ENCODE measurements at places on chromosomes 4 and X.

- DNase-seq, result no peak
Observed at GRCh38 chrX:120242813-120243212, 7.8 kb upstream of the ZBTB33 start.

DNA sequence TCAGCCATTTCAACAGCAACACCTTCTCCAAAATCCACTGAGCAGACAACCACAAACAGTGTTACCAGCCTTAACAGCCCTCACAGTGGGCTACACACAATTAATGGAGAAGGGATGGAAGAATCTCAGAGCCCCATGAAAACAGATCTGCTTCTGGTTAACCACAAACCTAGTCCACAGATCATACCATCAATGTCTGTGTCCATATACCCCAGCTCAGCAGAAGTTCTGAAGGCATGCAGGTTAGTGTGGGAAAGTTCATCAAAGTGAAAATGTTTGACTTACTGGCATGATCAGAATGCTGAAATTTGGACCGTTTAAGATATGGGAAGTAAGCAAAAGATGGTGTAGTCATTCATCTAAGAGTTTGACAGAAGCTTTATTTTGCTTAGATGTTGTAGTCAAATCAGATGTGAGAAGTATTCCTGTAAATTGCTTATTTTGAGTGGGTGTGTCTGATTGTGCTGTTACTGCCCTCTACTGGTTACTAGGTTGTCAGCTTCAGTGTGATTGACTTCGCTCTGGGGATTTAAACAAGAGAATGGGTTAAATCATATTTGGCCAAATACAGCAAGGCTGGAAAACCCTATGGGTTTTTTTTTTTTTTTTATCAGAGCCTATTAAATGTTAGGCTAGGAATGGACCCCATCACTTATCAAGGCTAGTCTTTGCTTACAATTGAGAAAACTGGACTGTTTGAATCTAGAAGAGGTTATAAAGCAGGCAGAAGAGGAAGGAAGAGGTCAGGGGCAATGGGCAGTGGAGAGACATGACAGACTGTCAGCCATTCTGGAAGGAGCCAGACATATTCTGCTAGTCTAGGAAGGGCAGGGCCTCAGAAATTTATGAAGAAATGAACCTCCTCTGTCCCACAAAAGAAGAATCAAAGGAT lies 130.3 kb downstream of the DIPK2B start:
- peak; percentile 6 for DNase-seq

DNA sequence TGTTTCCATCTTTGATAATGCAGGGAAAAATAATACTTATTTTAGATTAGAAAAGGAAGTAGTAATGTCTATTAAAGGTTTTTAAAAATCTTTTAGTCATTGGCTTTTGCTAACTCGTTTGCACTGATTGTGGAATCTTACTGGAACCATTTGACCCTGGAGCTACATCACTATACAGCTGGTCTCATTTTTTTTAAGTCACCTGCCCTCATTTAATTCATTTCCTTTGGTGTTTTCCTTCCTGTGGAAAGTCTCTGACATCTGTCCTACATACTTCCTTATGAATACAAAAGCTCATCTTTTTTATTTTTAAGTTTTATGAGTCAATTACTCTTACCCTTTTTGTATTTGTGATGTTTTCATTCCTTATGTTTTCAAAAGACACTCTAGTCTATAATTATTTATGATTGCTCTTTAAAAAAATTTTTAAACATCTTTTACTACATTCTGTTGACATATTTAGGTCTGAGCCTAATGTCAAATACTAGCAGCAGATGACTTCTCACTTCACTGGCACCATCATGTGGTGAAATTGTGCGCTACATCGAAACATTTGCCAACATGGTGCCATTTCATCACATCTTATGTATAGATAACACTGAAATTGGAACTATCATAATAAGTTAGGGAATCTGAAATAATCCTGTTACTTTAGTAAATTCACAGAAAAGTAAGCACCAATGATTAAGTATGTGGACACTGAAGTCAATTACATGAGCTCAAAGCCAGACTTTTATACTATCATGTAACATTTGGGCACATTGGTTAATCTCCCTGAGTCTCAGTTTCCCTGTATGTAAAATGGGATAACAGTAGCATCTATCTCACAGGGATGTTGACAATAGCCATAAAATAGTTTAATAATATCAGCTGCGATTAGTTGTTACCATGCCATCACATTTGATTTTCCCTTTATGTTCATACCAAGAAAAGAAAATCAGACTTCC lies 9.4 kb upstream of the MMAA start:
- DNase-seq, result peak; percentile 48

- DNase-seq, result peak; percentile 19
Observed at GRCh38 chrX:79081895-79082512, 62.5 kb upstream of the GPR174 start.

- DNase-seq, result no peak
Observed at GRCh38 chr4:8323947-8324555, 54.5 kb downstream of the HTRA3 start.

DNA sequence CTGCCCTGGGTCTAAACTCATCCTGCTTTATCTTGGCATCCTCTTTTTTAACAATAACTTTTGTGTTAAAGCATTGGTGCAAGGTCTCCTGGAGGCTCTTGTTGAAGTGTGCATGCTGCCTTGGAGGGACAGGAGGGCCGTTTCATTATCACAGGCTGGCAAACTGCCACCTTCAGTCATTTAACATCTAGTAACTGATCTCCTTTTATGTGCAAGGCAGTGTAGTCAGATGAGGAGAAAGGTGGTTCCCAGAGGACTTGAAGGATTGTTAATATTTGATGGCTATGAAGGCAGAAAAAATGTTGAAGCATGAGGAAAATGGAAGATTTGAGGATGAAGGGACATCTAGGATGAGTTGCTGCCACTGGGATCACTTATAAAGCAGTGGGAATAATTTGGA lies 439.4 kb downstream of the RAPGEF2 start:
- DNase-seq, result no peak

- DNase-seq, result no peak
Observed at GRCh38 chrX:111007238-111007637, 88.8 kb upstream of the PAK3 start.

- DNase-seq, result no peak
Observed at GRCh38 chrX:109902665-109903064, 100.2 kb upstream of the TMEM164 start.

Data from iPS-NIHi11 (cell line).